CD4-positive, alpha-beta T cell treated with Interleukin-2 at 100 ng/mL for 4 hours (primary cell): ENCODE measurements at places on chromosomes 7 and 10.

DNA sequence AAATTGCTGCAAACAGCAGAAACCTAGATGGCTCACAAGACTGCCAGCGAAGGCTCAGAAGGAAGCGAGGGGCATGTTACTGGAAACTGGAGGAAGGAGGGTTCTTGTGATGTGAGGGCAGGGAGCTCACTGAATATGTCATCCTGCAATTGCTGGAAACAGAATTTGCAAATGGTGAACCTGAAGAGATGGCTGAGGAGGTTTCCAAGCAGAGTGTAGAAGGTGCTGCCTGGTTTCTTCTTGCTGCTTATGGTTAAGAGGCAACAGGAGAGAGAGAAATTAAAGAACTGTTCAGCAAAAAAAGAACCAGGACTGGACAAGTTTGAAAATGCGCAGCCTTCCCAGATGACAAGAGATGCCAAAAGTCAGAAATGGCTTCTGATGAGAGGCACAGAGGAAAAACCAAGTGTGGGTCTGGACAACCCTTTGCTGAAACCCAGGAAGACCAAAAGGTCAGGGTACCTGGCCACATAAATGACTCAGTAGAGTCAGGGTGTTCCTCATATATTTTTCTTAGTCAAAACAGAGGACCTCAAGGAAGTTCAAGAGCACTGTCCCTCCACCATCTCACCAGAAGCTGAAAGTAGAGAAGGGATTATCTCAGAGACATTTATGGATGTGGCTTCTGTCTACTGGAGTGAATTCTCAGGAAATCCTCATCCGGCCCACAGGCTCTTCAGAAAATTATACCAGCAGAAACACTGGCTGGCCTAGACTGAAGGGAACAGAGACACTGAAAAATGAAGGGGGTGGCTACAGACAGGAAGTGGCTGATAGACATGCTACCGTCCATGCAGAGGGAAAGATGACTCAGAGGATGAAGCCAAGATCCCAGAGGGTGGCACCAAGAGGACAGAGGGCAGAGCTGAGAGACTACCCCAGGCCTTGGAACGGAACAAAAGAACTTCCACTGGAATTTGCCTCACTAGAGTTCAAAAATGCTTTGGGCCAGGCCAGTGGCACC, 10.1 kb downstream of the PAPOLB start:
- DNase-seq, result no peak

DNA sequence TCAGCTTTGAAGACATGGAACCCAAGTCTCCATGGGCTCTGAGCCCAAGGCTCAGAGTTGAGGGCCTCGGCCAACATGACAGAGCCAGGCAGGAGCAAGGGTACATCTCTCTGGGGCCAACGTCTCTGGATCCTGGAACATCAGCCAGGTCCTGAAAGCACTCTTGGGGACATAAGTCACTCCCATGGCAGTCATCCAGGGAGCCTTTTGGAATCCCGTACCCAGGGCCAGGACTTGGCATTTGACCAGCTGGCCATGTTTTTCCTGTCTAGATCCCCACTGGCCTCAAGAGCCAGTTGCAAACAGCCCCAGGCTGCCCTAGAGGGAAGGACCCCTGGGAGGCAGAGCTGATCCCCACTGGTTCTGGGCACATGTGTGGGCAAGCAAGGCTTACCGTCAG, 4.3 kb upstream of the CXCL12 start:
- no peak for DNase-seq

DNA sequence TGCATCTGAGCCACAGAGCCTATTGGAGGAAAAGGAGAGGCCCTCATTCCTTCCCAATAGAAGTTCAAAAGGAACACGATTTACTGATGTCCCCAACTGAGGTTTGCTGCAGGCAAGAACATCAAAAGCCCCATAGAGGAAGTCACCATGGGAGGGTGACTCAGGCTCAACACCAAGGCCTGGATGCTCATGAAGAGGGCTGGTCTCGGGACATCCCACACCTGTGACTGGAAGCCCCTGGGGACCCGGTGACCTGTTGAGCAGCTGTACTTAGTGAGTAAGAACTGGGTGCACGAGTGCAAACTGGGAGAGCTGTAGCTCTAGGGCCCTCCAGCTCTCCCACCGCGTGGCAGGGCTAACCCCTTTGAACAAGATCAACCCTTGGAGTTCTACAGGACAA, 38.0 kb downstream of the CYTH3 start:
- peak; percentile 38 for DNase-seq

- no peak for DNase-seq
Measured at GRCh38 chr7:107582875-107583274, 2.8 kb downstream of the BCAP29 start.

- no peak for DNase-seq
Measured at GRCh38 chr7:147798001-147798400, 792.6 kb upstream of the C7orf33 start.

DNA sequence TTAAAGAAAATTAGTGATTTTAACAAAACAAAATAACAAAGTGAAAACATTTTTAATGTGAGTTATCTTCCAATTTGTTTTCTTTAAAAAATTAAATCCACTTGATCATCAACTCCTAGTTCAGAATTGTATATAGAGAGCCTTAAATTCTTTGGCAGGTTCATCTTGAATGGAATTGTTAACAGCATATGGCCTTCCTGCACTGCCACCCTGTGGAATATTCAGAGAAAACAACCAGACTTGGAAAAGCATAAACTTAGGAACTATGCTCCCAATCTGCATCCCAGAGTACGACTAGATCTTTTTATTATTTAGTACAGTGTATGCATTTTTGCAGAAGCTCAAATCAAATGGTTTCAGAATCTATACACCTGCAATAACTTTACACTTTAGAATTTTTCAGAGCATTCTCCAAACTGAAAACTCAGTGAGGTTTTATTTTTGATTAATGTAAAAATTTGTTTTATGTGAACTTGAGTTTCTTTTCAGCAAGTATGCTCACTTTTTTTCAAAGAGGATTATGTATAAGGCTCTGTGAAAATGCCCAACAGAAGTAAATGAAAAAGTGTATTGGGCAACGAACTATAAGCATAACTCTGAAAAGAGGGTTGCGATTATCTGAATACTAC, 44.9 kb upstream of the ANK3 start:
- DNase-seq, result peak; percentile 13

GRCh38 chr7:142956951-142957623, 5.1 kb downstream of the KEL start:
- DNase-seq, result no peak

- no peak for DNase-seq
Measured at GRCh38 chr10:22683140-22683389, 31.3 kb downstream of the PIP4K2A start.

- no peak for DNase-seq
Measured at GRCh38 chr7:24372961-24373955, 89.3 kb downstream of the NPY start.

DNA sequence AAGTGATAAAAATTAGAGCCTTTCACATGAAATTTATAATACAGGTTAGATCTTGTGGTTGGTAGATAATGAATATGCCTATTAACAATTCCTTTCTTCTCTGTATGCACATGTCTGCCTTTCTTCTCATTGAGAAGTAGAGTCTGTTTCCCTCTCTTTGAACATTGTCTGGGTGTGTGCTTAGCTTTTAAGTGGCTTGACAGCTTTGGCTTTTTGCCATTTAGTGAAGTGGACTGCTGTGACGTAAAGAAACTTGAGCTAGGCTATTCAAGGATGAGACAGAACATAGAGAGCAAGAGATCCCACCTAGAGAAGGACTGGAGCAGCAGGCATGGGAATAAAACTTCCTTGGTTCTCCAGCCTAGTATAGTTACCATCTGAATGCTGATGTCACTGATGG, 996.7 kb upstream of the CELF2 start:
- no peak for DNase-seq

DNA sequence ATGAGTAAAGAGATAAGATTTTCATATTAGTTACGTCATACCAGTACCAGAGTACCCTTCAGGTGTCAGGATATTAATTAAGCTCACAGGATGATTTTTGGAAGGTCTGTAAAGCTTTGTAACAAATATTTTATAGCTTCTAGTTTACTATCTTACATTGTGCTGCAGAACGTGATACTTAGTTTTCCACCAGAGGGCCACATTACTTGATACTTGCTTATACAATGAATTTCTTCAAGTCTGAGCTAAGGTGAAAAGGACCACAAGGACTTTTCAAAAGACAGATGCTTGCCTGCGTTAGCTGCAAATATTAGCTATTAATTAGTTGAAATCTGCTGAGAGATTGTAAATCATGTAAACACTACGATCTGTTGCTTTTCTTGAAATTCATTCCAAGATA, 12.2 kb downstream of the FOXP2 start:
- DNase-seq, result no peak

DNA sequence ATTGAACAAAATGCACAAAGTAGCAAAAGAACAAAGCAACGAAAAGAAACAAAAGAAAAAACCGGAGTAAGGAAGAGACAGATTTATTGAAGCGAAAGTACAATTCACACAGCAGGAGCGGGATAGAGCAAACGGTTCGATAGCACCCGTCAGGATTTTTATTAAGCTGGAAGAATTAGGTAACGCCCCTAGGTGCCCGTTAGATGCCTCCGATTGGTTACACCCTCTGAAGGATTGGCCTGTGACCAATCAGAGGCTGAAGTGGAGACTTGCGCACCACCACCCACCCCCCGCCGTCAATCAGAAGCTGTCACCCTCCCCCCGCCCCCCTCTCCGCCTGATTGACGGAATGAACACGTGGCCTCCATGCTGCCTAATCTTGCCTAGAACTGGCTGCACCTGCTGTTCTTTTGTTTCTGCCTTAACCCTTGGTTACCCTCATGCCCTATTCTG, 16.8 kb downstream of the OCM2 start:
- no peak for DNase-seq

DNA sequence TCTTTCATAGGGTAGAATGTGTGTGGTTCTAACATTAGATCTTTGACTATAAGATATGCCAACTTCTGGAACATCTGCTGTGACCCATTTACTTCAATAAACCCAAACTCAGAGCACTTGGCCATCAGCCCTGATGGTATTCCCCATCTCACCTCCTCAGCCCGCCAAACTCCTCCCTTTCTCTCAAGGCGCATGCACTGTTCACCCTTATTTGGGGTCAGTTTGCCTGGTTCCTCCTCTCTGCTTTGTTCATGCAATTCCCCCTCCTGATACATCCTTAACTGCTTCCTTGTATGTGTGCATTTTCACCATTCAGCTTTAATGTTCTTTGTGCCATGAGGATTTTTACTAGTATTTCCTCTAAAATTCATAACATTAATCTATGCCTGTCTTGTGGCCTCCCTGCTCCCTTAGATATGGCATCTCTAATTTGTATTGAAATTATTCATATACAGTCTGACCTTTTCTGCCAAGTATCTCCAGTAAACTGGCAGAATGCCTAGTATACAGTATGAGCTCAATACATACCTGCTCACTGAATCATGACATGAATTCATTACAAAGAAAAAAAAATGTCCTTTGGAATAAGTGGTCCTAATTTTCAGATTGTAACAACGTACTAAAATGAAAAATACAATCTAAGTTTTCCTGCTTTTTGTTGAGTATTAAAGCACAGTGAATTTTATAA, 336.8 kb upstream of the IGFBP3 start:
- DNase-seq, result no peak

- DNase-seq, result no peak
Measured at GRCh38 chr10:43254881-43255633, 11.8 kb downstream of the RASGEF1A start.

GRCh38 chr7:7701527-7701926, 16.9 kb downstream of the RPA3 start:
- DNase-seq, result no peak

DNA sequence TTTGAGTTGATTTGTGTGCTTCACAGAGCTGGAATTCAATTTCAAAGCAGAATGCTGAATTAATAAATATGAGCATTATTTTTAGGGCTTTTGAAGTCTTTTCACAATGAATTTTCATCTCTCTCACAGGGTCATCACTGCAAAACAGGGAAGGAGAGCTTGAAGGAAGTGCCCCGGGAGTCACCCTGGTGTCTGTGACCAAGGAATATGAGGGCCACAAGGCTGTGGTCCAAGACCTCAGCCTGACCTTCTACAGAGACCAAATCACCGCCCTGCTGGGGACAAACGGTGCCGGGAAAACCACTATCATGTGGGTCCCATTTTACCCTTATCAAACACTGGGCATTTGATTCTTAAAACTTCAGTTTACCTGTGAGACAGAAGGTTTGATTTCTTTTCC, 217.7 kb downstream of the ABCA13 start:
- DNase-seq, result no peak

DNA sequence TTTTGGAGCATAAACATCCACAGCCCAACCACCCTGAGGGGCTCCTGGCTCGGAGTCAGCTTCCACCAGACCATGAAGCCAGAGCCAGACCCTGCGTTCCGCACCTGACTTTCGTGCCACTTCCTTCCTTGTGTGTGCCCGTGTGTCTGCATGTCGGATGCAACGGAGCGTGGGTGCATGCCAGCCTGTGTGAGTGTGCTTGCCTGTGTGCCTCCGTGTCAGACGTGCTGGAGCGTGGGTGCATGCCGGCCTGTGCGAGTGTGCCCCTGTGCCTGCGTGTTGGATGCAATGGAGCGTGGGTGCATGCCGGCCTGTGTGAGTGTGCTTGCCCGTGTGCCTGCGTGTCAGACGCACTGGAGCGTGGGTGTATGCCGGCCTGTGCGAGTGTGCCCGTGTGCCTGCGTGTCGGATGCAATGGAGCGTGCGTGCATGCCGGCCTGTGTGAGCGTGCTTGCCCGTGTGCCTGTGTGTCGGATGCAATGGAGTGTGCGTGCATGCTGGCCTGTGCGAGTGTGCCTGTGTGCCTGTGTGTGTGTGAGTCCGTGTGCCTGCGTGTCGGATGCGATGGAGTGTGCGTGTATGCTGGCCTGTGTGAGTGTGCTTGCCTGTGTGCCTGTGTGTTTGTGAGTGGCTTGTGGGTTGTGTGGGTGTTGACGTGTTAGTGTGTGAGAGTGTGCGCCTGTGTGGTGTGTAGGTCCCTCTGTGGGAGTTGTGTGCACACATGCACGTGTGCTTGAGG, 28.1 kb upstream of the KNDC1 start:
- no peak for DNase-seq
